Spleen (tissue), 13 donors: ENCODE measurements at places on chromosomes 1 and 21. TPM values are rescaled to one million over a fixed set of nuclear protein-coding genes. Genes with fewer than 3 reads are reported as not detected.

HPCAL4 gene
- total RNA-seq = 0.60 TPM

AMY2B gene
- total RNA-seq = 34.6 TPM

DNA sequence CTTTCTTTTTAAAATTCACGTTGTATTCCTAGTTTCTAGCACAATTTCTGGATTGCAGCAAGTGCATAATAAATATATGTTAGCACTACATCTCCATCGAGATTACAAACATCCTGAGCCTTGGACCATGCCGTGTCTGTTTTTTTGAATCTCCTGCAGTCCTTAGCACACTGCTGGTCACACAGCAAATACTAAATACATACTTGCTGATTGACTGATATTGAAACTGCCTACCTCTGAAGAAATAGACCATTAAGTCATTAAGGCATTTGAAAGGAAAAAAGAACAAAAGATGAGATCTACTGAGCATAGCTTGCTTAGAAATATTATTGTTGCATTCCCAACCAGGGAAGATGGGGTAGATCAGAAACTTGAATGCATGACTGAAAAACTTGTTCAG is 369.1 kb downstream of the PTBP2 start:
- DNase-seq = no peak

DNA sequence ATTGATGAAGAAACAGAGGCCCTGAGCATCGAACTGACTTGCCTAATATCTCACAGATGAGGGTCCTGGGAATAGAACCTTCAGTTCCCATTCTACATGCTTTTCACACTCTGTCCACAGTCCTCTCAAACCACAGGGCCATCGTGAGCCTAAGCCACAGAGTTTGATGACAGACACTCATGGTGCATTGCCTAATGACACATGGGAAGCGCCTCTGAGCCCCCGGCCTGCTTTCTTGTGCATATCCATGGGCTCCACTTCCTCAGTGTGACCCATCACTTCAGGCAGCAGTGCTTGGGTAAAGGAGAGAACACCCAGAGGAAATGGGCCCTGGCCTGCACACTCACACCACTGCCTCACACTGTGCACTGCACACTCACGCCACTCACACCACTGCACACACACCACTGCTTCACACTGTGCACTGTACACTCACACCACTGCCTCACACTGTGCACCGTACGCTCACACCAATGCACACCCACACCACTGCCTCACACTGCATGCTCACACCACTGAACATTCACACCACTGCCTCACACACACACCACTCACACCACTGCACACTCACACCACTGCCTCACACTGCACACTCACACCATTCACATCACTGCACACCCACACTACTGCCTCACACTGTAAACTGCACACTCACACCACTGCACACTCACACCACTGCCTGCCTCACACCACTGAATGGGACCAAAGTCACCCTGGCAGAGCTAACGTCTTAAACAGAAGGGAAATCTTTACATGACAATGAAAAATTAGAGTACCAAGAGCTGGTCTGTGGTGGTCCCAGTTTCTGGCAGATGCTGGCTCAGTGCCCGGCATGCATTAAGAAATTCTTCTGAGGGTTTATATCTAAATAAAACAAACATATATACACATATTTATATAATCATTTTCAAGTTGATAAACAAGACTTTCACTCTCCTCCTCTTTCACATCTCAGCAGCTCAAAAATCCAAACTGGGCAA is 53.0 kb downstream of the KANK4 start:
- no peak for DNase-seq

DNA sequence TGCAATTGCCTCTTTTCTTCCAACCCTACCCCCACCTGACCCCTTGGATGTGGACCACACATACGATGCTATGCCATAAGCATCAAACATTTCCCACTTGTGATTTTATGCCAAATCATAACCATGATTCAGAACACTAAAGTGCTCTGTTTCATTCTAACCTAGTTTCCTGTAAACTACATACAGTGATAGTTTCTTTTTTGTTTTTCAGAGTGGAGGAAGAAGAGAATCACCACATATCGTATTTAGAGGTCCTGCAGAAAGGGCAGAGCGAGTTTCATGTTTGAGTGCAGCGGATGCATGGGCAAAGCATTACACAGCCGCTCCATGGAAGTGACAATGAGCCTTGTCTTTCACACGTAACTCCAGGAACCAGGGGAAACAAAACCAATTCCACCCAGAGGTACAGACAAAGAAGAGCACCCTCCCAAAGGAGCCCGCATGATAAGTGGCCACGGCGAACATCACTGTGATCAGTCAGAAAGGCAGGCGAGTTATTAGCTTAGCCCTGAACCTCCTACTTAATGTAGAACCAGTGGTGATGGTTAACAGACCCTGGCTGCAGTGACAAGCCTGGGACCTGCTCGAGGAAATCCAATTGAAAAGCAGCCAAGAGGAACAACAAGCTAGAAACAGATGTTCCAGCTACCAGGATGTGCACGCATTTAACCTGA is 64.0 kb upstream of the ZNF281 start:
- no peak for DNase-seq

DNA sequence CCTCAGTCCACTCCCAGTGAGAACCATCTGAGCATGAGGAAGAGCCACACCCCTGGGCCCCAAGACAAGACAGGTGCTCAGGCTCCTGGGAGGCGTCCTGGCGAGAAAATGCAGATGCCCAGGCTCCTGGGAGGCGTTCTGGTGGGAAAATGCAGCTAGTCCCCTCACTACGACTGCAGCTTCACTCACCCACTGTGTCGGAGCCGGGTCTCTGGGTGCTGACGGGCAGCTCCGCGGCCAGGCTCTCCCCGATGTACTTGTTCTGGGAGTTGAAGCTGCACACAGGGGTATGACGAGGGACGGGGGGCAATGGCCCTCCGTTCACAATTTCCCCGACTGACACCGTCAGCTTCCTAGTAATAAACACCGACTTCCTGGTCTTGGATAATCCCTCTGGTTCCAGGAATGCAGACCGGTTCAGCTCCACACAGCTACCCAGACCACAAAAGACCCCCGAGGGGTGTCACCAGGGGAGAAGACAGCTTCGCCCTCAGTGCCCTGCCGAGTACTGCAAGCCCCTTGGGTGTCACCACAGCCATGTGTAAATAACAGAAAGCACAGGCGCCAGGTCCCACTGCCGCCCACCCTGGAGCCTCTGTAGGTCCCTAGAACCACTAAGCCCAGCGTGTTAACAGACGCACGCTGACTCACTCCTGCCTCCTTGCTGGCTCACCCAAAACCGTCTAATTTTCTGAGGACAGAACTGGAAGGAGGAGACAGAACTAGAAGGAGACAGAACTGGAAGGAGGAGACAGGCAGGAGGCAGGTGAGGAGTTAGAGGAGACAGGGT is 19.5 kb downstream of the MCM3AP start:
- DNase-seq = no peak
